Activated CD4-positive, alpha-beta T cell treated with anti-CD3 and anti-CD28 coated beads, Interleukin-2, Interleukin-6, amounts not matched to agents 100 ng/mL and 50 ng/mL, durations not matched to agents 16 hours and 8 hours (primary cell): ENCODE measurements at places on chromosomes 12 and 14.

DNA sequence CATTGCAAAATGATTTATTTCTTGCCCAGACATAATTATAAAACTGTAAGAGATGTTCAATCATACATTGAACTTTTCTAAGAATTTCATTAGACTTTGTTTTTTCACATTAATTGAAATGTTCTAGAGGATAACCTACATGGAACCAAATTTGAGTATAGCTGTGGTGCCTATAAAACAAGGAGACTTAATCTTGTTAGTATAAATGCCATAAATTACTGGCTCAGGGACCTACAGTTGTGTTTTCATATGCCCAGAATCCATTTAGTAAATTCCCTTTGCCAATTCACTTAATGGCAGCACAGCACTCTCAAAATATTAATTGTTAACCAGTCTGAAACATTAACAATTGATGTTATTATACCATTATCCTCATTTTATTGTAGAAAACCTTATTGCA, 488.5 kb downstream of the NELL2 start:
- no peak for DNase-seq

DNA sequence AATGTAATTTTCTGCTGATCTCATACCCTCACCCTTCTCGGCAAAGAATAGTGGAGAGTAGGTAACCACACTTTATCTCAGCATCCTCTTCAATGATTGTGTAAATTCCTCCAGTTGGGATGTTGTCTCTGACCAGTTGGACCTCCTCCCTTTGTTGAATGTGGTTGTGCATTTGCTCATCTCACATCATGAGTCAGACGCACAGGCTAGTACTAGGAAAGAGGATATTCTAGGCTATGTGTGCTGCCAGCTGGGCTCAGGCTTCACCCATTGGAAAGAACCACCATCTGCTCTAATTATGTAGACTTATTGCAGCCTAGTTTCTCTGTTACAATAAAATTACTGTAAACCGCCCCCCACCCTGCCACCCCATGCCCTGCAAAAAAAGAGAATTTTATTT, 90.3 kb downstream of the LMO3 start:
- no peak for DNase-seq

- no peak for DNase-seq
Measured at GRCh38 chr12:130514149-130514551, 176.5 kb downstream of the PIWIL1 start.

GRCh38 chr14:61652526-61653262, 42.6 kb upstream of the HIF1A start:
- DNase-seq = no peak

GRCh38 chr12:13595536-13596443, 385.6 kb downstream of the GRIN2B start:
- DNase-seq = no peak

DNA sequence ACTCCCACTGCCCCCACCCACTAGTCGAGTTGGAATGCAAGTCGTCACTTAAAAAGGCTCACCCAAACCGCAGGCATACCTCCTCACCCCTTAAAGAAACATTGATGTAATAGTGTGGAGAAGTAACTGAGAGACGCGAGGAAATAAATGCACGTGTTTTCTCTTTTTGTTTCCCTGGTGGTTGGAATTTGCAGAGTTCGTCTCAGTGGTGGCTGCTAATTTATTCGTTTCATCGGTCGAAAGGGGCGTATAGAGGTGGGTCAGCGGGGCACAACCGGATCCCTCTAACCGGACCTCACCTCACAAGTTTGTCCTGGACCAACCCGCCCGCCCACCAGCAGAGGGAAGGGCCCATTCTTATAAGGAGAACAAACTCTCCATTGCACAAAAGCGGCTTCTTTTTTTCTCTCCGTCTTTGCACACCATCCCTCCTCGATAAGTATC, 5.0 kb upstream of the NPAS3 start:
- DNase-seq = no peak

- DNase-seq = no peak
Measured at GRCh38 chr14:99426813-99427346, 53.8 kb downstream of the SETD3 start.

GRCh38 chr12:101327051-101327450, 47.1 kb downstream of the UTP20 start:
- no peak for DNase-seq
